ENCODE measurements at places on chromosomes 1 and 21.

GRCh38 chr21:31599013-31599412, 60.5 kb upstream of the SOD1 start:
- DNase-seq: no peak

GRCh38 chr1:81420760-81421159, 380.0 kb upstream of the ADGRL2 start:
- DNase-seq: no peak

DNA sequence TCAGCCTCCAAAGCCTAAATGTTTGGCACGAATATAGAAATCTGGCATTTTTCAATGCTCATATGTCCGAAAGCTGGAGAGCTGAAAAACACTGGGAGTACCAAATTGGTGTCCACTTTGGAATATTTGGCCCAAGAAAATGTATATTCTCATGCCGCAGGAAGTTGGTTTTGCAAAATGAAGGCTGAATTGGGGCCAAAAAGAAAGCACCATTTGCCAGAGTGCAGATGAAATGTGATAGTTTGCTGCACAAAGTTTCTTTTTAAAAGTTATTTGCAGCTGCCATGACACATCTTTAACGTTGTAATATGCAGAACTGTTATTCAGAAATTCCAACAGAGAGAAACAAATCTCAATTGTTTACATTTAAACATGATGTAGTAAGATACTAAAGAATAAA, 124.2 kb upstream of the LYPLAL1 start:
- no peak for DNase-seq

- no peak for DNase-seq
Measured at GRCh38 chr1:10626791-10627410, 152.2 kb downstream of the PEX14 start.

- no peak for DNase-seq
Measured at GRCh38 chr1:114002492-114003239, 23.4 kb downstream of the OLFML3 start.
